ENCODE measurements at places on chromosomes 4 and X. TPM values are rescaled to one million over a fixed set of nuclear protein-coding genes. Genes with fewer than 3 reads are reported as not detected.
A peak's percentile ranks its signal among the peaks of the same experiment; 100 is the strongest.

The SSX1 gene
- total RNA-seq = not detected

The SGMS2 gene
- total RNA-seq = 0.62 TPM

The MAP3K15 gene
- total RNA-seq = 0.17 TPM

The HSFX1 gene
- 0.33 TPM for total RNA-seq

The PGAM4 gene
- not detected for total RNA-seq

The PDGFRA gene
- total RNA-seq = not detected

The MRPS18C gene
- total RNA-seq = 44.7 TPM

The CRLF2 gene
- total RNA-seq = not detected

The VCX gene
- total RNA-seq = not detected

The SMIM10 gene
- 1.4 TPM for total RNA-seq

- peak; percentile 48 for DNase-seq
Observed at GRCh38 chr4:822361-823175, 3.4 kb downstream of the CPLX1 start.

DNA sequence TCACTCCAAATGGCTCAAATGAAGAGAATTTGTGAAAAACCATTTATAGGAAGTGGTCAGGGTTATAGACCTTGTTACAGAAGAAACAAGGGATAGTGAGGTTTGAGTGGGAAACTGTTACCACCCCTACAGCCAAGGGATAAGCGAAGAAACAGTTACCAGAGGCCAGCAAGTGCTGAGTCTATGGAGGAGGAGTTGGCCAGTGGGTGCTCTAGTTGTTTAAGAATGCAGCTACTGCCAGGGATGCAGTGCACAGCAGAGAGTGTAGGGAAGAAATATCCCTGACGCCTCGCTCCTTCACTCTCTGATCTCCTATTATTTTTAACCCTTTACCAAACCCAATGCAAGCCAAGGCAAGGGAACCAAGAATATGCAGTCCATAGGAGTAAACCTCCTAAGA lies 15.2 kb upstream of the SYTL4 start:
- DNase-seq = no peak

DNA sequence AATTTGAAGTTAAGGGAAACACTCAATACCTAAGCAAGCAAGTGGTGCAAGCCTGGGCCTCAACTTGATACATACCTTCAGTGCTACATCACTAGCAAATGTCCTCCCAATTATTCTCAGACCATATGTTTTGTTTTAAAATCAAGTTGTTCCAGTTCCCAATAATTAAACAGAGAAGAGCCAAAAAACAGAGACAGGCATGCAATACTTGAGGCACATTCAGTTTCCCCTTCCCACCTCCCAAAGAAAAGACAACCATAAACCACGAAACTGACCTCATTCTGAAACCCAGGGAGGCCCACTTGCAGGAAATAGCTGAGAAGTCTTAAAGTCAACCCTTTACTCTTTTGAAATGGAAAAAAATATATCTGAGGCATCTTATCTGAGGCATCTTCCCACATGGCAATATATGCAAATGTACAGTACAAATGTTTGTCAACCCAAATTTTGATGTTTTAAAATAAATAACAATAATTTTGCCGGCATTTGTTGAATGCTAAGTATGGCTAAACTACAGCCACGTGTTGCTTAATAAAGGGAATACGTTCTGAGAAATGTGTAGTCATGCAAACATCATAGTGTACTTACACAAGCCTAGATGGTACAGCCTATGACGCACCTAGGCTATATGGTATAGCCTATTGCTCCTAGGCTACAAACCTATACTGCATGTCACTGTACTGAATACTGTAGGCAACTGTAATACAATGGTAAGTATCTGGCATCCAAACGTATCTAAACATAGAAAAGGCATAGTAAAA lies 147.5 kb downstream of the TSPAN5 start:
- no peak for DNase-seq

DNA sequence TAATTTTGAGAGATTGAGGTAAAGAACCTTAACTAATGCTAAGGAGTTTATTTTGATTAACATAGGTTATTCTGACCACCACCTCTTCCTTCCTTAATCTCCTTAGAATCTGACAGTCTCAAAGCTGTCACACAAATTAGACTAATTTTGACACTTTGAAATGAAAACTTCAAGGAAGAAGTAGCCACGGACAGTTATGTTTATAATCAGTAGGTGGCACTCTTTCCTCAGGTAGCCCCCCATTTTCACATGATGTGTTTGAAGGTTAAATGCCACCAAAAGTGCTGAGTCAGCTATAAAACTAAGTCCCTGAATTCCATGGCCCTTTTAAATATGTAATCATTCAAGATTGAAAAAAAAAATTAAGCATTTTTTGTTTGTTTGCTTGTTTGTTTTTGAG lies 22.4 kb downstream of the TMEM33 start:
- no peak for DNase-seq

DNA sequence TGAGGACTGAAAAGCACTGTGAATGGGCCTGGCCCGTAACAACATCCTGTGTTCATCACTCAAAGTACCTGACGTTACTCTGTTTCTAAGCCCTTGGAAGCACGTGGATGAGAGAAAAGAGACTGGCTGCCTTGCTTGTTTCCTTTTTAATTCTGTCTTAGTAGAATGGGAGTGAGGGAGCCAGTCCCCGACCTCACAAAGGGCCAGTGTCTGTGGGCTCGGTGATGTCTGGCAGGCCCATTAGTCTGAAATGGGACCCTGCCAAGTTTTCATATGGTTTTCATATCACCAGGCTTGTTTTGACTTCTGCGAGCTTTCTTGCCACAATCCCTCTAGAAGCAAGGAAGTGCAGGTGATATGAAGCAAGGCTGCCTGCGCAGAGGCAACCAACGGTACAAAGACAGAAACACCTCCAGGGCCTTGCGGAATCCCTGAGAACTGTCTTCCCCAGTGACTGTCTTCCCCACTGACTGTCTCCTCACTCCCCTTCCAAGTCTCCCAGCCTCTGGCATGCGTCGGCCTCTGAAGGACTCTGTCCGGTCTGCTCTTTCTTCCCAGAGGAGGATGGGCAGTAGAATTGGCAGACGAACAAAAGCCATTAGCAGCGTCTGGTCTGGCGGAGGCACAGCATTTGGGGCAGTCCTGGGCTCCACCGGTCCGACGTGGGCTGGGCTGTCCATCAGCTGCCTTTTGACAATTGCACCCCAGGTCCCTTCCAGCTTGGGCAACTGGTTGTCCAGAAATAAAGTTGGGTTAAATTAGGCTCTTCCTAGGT lies 20.2 kb upstream of the RASL11B start:
- DNase-seq = no peak
